ENCODE measurements at places on chromosomes 5 and 9. TPM values are rescaled to one million over a fixed set of nuclear protein-coding genes. Genes with fewer than 3 reads are reported as not detected.

FOXD4L3 gene
- total RNA-seq = not detected

DNA sequence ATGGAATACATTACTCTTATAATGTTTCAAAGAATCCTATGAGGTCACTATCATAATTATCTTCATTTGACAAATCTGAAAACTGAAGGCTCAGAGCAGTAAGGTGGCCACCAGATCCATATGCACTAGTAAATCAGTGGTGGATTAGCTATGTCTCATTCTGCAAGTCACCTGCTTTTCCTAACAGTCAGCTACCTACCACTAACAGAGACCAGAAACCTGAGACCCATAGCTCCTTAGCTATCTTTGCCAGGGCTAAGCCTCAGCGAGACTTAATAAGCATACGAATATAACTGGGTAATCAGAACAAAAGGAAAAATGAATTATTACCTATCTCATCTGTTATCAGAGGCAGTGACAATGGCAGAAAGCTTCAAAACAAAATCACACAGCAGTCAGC is 118.7 kb downstream of the AUH start:
- no peak for DNase-seq

CDC20B gene
- 0.38 TPM for total RNA-seq

DNA sequence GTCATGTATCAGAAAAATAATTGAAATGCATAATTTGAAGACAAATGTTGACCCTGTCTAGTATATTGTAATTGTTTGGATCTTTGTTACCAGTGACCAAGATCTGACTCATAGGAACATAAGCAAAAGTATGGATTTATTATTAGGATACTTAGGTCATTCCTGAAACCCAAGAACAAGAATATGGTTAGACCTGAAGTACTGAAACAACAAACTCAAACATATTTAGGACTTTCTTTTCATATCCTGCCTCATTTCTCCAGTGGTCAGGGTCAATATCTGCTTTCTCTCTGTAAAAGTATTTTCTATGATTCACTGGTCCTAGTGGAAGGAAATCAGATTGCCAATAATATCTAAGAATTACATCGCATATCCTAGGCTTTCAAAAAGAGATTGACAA is 1937.1 kb upstream of the WWC1 start:
- no peak for DNase-seq

DNA sequence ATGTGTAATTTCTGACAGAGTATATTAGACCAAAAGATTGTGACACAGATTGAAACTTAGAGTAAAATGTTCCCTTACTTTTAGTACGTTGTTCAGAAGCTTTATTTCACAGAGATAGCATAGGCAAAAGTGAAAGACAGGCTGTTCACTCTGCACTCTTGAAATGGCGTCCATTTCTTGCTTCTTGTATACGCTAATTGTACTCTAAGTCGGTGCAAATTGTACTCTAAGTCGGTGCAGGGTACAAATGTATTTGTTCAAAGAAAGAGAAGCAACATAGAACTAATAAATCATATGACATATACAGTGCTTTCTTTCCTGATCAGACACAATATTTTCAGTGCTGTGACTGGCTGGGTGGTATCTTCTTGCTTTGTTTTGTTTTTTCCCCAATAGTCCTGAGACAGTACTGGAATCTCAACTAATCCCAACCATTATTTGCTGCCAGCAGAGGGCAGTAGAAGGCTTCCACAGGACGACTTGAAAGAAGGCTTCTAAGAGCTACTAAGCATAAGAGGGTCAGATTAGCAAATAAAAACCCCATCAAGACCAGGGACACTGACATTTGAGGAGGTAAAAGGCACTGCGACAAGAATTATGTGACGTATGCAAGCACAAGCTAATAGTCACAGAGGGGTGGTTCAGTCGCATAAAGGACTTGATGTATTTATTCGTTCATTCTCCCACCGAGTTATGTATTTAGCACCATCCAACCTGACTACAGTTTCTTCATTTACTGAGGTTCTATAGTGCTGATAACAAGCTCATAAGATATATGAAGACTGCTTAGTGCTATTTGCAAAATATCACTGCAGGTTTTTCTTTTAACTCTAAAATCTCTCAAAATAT is 831.8 kb downstream of the TAF11L14 start:
- DNase-seq = no peak

LRRC19 gene
- 0.29 TPM for total RNA-seq

GRCh38 chr5:125604104-125604503 is 819.1 kb upstream of the GRAMD2B start:
- no peak for DNase-seq

DNA sequence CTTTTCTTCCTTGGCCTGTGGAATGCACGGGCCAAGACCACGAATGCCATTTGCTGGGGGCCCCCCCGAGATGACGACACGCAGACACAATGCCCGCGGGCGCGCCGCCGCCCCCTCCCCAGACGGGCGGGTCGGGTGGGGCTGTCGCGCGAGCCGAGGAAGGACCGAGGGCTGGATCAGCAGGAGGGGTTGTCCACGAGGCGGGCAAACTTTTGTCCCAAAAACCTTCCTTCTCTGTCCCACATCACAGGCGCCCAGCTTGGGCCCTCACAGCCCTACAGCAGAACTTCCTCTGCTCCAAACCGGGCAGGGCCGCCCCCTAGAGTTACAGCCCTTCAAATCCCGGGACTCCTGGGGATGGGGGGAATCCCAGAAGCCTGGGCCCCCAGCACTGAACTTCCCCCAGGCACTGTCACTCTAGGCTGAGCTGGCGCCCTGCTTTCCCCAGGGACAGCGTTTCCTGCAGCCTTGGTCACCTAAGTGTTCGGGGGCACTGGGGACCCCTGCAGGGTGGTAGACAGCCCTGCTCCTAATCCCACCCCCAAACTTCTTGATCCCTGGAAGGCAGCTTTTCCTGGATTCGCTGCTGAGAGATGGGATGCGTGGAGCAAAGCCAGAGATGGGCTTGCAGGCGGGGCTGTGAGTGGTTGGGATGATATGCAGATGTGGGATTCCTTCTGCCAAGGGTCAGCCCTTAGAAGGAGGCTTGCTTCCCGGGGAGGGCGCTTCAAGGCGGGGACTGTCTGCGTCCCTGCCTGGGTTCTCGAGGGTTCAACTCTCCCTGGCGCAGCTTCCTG is 980 bp downstream of the COL5A1 start:
- DNase-seq = no peak

- no peak for DNase-seq
Observed at GRCh38 chr9:127525401-127526188, 74.3 kb downstream of the LRSAM1 start.

GDF9 gene
- total RNA-seq = 1.5 TPM

CD14 gene
- total RNA-seq = 0.17 TPM

GRCh38 chr9:113564498-113565237 is 101.1 kb downstream of the RGS3 start:
- no peak for DNase-seq

PCDHAC2 gene
- 2.7 TPM for total RNA-seq

PDCD1LG2 gene
- not detected for total RNA-seq

- no peak for DNase-seq
Observed at GRCh38 chr9:123739387-123739786, 190.5 kb downstream of the DENND1A start.

PHF24 gene
- total RNA-seq = 0.88 TPM

DNA sequence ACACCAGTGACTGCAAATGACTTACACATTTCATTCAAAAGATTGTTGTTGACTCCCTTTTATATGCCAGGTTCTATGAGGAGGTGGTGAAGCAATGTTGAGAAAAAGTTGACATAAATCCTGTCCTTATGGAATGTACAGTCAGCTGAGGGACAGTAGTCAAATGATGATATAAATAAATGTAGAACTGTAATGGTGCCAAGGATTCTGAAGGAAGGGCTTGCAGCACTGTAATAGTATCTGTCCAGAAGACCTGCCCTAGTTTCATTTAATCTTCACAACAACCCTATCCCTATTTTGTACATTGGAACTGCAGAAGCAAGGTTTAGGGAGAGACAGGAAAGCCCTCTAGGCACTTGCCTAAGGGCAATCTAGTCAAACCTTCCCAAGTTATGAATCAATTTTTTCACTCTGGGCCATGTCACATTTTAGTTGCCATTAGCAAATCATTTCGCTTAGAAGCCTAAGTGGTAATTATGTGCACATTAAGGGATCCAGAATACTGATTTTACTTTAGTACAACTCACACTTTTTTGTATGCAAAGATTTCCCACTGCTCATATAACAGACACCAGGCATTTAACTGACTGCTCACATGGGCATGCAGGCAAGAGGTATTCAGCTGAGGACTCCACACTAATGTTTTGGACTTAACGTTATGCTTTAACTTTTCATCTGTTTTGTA is 34.5 kb upstream of the LIFR start:
- DNase-seq = no peak

GRCh38 chr5:80192507-80193241 is 63.2 kb downstream of the SERINC5 start:
- DNase-seq = no peak

PIP5K1B gene
- 9.8 TPM for total RNA-seq

DNA sequence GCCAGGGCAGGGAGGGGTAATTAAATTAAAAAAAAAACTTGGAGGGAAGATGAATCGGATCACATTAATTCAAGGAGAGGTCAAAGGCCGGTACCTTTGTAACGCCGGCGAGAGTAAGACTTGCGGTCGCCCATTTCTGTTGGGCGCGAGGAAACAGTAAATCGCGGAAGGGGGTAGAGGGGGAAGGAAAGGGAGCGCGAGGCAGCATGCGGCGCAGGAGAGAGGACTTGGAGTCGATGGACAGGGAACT is 324 bp upstream of the RGMB start:
- DNase-seq = no peak

DNA sequence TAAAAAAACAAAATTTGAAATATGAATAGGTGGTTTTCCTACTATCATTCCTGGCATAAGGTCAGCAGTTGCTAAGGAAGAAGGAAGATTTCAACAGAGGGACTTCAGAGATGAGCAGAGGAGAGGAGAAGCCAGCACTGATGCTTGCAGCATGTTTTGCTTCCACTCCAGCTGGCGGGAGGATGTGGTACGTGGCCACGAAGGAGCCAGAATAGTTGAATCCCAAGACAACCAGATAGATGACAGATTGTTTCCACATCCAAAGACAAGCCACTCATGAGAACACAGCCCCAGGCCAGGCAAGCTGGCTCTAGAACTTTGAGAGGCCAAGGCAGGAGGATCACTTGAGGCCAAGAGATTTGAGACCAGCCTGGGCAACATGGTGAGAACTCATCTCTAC is 15.1 kb downstream of the TIMD4 start:
- DNase-seq = no peak

TEK gene
- total RNA-seq = 0.74 TPM

DNA sequence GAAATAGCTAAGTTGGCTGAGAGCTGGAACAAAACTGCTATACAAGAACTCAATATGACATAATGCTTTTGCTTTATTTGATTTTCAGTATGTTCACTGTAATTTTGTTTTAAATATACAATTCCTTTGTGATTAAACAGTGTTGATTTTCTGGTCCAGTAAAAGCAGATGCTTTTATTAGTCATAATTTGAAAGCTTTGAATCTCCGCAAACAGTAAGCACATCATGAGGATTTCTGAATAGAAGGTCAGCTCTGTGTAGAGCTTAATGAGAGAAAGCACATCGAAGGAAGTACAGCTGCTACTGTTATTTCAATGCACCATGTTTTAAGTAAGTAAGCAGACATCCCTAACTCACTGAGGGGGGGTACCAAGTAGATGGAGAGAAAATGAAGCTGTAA is 701.3 kb upstream of the ACO1 start:
- no peak for DNase-seq

DNA sequence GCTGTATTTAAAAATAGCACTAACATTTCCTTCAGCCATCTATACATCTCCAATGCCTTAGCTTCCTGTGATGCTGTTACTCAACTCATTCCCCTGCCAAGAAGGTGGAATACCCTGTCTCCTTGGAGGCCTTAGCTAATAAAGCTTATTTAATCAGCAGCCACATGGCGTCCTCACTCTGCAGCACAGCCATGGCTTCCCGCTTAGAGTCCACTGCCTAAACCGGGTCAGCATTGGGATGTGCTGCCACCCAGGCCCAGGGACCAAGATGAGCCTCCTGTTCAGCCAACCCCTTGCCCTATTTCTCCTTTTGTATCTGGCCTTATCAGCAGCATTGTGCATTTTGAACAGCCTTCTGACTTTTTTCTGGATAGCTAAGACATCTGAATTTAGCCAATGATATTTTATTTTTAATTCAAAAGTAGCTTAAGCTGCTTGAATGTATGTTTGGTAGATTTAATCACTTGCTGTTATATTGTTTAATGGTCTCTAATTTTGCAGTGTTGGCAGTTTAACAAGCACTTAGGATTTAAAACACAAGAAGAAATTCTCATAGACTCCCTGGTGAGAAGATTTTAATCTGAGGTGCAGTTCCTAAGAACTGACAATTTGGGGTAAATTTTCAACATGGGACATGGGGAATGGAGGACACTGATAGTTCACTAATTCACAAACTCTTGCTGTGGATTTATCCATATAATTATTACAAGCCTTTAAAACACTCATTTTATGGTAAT is 113.0 kb downstream of the RPS23 start:
- no peak for DNase-seq

DNA sequence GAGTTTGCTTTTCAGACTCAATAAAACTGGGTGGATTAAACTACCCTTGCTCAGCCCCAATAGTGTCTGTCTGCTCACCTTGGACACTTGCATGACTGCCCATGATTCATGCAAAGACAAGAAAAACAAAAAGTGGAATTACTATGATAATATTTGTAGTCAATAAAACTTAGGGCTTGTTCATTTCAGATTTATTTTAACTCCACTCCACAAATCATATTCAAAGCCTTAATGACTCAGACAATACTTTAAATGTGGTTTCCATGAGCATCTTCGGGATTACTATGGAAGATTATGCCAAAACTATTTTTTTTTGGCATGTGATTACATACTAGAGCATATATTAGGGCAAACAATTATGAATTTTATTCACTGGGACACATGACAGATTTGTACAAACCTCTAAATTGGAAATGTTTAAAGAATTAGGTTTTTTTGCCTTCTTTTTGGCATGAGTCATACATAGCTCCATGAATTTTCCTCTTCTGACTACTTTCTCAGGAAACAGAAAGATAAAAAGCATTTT is 468.9 kb downstream of the ACTL7B start:
- DNase-seq = no peak

- no peak for DNase-seq
Observed at GRCh38 chr5:115433918-115434317, 110.7 kb downstream of the FEM1C start.

DNA sequence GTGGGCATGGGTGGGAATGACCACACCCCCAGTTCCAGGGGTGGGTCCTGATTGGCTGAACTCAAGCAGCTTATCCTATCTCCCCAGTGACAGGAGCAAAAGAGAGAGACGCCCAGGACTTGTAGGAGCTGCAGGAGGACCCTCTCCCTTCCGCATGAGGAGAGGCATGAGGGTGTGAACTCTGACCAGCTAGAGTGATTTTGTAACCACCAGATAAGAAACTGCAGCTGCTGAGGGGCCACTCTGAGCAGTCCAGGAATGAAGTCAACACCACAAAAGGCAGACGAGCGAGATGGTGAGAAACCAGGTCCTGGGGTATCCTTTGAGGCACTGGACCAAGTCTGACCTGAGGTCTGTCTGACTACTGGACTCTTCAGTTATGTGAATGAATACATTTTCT is 521.9 kb downstream of the BNC2 start:
- no peak for DNase-seq

- DNase-seq = no peak
Observed at GRCh38 chr5:52804387-52804791, 16.7 kb downstream of the ITGA1 start.

MCCC2 gene
- 32.3 TPM for total RNA-seq

GDA gene
- total RNA-seq = 13.4 TPM

- DNase-seq = no peak
Observed at GRCh38 chr9:2403701-2404100, 217.9 kb upstream of the VLDLR start.

Measured in type B pancreatic cell (in vitro differentiated cells).